ENCODE measurements at places on chromosomes 1 and 21.
A peak's percentile ranks its signal among the peaks of the same experiment; 100 is the strongest.

GRCh38 chr1:231165371-231165770 lies 3.5 kb downstream of the TRIM67 start:
- DNase-seq = peak; percentile 64

DNA sequence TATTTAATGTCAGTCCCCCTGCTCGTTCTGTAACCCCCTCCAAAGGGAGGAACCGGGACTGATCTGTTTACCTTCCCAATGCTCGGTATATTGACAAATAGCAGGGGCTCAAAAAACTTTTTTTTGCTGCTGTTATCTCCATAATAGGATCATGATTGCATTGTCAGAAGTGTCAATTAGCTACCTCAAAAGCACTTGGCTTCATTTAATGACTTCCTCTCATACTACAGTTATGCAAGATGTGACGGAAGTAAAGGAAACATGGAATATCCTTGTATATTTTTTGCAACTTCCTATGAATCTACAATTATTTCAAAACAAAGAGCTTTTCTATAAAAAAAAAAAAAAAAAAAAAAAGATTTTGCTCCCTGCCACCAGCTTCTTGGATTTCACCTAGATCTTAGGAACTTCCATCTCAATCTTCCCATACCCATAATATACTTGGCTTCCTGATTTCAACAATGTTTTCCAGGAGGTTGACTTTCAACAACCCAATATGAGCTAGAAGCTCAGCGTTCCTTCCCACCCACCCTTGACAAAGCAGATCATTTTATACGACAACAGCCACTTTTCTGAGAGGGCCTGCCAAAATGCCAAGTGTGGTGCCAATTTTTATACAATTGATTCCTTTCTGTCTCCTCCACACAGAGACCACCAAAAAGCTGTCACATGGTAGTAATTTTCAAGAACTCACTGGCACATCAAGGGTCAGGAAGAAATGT lies 71.7 kb downstream of the SETD4 start:
- no peak for DNase-seq

DNA sequence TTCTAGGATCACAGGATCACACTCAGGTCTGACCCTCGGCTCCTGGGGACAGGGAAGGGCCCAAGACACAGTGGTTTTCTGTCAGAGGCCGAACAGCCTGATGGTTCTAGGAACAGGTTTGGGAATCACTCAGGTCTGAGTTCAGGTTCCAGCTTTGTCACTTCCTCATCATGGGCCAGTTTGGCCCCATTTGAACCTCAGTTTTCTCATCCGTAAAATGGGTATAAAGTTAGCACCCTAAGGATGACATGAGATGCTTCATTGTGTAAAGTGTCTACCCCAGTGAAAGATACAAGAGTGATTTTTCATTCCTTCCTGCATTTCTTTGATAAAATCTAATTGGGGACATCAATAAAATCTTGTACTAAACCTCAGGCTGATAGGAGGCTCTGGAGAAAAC lies 11.2 kb upstream of the ACTL8 start:
- no peak for DNase-seq

- no peak for DNase-seq
Measured at GRCh38 chr1:20377516-20378270, 87.0 kb downstream of the VWA5B1 start.

Measured in choroid plexus epithelial cell (primary cell).